Midbrain (tissue), 1 donor: ENCODE measurements at places on chromosomes 13 and 19.

- no peak for DNase-seq
These were observed 12.5 kb upstream of the CHERP start for GRCh38 chr19:16554776-16555175.

DNA sequence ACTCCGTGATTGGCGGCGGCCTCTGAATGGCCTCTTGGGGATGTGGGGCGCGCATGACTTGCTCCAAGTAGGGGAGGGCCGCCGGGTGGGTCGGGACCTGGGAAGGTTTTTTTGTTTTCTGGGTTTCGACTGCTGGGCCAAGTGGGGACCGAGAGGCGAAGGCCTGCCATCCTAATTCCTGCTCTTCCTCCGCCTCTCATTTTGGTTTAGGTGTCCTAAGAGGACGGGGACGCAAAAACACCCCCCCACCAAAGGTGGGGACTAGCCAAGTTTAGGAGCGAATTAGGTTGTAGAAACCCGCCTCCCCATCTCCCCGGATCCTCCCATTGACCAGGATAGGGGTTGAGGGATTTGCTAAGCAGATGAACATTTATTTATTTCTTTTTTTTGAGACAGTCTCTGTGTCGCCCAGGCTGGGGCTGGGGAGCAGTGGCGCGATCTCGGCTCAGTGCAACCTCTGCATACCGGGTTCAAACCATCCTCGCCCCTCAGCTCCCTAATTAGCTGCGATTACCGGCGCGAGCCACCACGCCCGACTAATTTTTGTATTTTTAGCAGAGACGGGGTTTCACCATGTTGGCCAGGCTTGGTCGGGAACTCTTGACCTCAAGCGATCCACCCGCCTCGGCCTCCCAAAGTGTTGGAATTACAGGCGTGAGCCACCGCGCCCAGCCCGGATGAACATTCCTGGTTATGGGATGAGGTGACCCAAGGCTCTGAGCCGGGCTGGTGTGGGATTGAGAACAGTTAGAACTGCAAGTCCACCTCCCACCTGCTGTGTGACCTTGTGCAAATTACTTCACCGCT lies 838 bp downstream of the PPP2R1A start:
- DNase-seq = no peak

DNA sequence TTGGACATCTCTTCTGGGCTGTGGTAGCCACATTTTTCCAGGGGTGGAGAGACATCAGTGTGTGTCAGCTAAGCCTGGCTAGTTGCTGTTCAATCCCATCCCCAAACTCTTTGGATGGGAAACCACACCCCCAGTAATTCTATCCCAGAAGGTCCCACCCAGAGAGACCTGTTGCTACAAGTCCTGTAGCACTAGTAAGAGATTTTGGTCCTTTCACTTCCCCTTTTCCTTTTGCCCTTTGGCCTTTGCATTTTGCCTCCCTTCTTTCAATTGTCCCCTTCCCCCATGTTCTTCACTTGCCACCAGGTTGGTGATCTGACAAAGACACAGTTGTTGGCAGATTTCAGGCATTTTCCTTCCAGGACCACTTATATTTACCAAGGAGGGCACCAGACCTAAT lies 3.8 kb downstream of the CBY2 start:
- DNase-seq = no peak

DNA sequence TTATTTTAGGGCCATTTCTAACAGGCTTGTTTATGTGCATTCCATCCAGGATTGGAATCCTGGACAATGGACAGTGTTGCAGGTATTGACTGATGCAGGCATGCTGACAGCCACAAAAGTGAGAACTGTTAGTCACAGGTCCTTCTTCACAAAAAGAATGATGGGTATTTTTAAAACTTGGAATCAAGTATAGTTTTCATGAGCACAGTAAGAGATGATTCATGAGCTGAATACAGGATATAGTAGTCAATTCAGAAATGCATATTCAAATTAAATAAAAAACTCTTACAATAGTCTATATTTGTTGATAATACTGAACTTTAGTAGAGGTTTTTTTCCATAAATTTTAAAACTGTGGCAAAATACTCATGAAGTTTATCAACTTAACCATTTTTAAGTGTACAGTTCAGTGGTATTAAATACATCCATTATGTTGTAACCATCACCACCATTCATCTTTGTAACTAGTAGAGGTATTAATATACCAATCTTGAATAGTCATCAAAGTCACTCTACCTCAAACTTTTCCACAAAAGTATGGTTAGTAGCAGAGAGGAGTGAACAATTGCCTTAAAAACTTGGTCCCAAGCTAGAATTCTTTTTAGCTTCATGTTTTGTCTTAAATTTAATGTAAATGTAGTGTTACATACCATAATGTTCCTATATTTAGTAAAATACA lies 79.5 kb downstream of the KCNRG start:
- no peak for DNase-seq

DNA sequence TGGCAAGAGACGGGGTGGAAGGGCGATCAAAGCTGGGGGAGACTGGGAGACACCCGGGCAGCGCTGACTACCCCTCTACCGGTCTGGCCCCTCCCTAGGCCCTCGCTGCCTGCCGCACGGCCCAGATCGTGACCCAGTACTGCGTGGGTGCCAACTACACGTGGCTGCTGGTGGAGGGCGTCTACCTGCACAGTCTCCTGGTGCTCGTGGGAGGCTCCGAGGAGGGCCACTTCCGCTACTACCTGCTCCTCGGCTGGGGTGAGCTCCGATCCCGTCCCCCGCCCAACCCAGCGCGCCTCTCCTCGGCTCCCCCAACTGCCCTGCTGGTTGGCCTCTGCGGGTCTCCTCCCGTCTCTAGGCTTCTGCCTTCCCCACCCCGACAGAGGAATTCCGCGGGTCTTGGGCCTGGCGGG lies 8.8 kb downstream of the GIPR start:
- DNase-seq = no peak
